ENCODE measurements at places on chromosomes 7 and 10.

GRCh38 chr10:103828107-103828506 is 27.3 kb downstream of the SH3PXD2A start:
- no peak for DNase-seq

DNA sequence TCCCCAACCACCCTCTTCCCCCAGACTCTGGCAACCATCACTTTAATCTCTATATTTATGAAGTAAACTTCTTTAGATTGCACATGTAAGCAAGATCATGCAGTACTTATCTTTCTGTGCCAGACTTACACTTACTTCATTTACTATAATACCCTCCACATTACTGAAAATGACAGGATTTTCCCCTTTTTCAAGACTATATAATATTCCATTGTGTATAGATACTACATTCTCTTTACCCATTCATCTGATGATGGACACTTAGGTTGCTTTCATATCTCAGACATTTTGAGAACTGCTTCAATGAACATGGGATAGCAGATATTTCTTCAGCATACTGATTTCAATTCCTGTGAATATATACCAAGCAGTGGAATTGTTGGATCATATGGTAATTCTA is 4.4 kb downstream of the DOCK4 start:
- no peak for DNase-seq

DNA sequence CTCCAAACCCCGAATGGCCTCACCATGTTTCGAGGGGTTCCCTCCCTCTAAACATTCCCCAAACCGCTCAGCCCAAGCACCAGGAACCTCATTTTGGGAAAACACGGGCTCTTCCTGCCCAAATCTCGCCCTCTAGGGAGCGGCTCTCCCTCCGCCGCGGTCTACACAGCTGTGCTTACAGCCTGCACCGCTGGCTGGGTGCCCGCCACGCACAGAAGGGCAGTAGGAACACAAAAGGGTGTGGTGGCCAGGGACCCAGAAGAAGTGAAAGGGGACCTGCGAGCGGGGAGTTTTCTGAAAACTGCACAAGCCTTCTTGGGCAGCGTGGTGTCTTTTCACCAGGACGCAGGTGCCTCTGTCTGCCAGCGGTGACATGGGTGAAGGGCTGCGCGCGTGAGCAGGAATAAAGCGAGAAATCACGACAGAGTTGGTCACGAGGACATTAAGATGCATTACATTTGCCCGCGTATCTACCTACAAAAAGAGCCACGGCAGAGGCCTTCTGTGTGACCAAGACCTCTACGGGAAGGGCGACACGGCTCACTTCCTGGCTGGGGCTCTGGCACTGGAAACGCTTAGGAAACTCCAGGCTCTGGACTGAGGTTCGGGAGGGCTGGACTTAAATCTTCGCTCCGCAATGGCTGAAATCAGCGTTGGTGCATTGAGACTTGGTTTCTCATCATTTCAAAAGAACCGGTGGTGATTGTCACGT is 171.7 kb downstream of the LSM5 start:
- DNase-seq = no peak

GRCh38 chr7:39621261-39621660 is 2.1 kb upstream of the RALA start:
- DNase-seq = no peak

- no peak for DNase-seq
Observed at GRCh38 chr10:78331391-78331922, 297.8 kb downstream of the RPS24 start.

DNA sequence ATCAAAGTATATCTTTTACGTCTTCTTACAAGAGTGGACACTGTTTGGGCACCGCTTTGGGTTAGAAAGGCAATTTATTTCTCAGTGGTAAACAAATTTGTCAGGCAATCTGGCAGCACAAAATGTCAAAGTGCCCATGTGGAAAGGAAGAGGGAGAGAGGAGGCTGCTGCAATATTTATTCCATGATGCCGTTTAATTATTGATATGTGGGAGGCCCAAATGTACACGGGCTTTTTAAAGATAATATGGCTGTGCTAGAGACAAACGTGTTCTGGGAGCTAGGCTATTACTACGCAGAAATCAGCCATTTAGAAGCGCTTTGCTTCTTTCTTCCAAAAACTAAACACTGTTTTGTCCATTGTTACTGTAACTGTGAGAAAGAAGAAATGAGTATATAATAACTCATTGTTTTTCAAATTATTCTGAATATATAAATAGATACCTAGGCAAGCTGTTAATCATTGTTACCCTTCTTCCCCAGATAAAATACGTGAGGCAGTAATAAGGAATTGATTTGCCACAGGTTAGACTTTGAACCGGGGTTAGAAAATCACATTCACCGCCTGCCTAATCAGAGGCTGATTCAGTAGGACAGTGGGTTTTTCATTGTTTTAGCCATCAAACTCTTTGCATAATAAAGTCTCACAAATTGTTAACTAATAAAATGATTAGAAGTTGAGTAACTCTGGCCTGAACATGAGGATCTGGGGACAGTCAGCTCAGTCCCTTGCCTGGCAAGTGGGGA is 116.5 kb upstream of the FRMD4A start:
- no peak for DNase-seq

GRCh38 chr7:25595996-25596395 is 367.7 kb upstream of the NPVF start:
- no peak for DNase-seq

Measured in NCI-H1105 (cell line).